ENCODE measurements at places on chromosomes 3 and 15.

- no peak for DNase-seq
Measured at GRCh38 chr3:131348911-131349310, 32.7 kb upstream of the NUDT16 start.

- DNase-seq, result no peak
Measured at GRCh38 chr3:187073581-187074098, 65.7 kb downstream of the RPL39L start.

DNA sequence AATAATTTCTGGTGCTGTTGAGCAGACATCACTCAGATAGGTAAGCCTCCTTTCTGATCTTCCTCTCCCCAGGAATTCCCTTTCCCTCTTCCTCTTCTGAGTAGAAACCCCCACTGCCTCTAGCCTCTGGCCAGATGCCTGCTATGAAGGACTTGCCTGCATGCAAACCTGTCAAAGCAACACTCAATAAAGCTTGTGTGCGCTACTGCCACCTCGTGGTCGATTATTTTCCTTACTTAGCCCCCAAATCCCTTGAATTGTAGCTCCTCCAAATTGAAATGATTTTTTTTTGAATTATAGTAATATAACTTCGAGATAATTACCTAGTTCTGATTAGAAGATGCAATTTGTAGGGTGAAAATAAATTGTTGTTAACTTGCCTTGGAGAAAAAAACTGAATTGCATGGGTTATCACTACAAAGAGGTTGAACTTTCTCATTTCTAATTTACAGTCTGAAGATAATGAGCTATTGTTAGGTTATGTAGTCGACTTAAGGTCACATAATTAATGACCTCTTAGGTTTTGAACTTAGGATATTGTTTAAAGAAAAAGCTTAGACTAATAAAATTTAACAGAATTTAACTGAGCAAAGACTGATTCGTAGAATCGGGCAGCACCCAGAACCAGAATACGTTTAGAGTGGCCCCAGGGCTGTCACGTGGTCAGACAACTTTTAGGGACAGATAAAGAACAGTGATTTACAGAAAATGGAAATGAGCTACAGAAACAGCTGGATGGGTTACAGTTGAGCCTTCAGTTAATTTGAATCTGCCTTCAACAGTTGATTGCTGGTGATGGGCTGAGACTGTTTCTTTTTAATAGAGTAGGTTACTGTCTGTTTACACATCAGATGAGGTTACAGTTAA, 269.3 kb downstream of the ARPP21 start:
- peak; percentile 68 for DNase-seq

GRCh38 chr3:111285694-111286093, 214.1 kb downstream of the NECTIN3 start:
- no peak for DNase-seq

GRCh38 chr3:39343076-39343717, 13.7 kb downstream of the CCR8 start:
- DNase-seq, result no peak

DNA sequence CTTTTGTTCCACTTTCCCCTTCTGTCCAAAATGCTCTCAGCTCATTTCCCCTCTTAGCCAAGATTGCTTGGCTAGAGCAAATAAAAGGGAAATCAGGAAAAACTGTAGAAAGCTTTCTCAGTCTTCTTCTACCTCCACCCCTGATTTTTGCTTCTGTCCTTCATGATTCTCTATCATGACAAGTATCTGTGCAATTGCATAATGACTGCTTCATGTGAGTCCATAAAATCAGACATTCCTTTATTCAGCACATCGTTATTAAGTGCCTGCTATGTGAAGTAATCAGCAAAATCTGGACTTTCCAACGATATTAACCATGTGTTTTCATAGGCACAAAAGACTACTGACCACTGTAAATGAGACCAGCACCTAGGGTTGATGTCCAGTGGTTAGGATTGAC, 321.5 kb upstream of the CBLB start:
- DNase-seq, result no peak

DNA sequence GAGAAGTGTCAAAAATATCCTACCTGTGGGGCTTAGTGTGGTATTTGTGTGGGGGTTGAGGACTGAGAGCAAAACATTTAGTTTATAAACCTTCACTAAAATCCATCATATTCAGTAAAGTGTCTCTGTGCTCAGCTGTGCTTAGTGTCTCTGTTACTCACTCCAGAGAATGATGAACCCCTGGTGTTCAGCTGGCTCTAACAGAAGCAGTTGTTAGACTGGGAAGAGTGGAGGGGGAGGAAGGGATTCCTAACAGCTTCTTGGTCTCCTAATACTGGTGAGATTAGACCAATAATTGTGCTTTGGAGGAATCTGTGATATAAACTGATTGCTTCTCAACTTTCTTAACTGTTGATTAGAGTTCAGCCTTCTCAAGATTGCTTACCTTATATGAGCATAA, 1123.5 kb downstream of the ROBO2 start:
- DNase-seq, result no peak

DNA sequence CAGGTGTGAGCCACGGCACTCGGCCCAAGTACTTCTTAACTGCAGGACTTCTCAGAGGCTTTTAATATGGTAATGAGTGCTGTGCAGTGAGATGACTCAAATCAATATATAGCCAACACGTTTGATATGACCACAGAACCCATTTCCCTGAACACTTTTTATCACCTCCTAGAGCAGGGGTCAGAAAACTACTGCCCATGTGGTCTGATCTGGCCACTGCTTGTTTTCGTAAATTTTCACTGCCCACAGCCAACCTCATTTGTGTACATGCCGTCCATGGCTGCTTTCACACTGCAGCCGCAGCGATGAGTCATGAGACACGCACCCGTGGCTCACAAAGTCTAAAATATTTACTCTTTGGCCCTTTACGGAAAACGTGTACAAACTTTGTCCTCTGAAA, 179.2 kb downstream of the RORA start:
- DNase-seq, result no peak

DNA sequence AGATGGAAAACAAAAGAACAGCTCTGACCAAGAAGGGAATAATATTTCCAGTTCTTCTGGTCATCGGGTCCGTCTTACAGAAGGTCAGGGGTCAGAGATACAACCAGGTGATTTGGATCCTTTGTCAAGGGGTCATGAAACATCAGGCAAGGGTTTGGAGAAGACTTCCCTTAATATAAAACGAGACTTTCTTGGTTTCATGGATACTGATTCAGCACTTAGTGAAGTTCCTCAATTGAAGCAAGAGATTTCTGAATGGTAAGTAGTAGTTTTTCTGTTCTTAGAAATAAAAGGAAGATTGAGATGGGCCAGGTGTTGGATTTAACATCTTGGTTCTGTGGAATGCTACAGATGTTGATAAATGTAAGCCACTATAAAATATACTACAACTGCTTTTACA, 9.5 kb downstream of the MGA start:
- DNase-seq, result no peak

DNA sequence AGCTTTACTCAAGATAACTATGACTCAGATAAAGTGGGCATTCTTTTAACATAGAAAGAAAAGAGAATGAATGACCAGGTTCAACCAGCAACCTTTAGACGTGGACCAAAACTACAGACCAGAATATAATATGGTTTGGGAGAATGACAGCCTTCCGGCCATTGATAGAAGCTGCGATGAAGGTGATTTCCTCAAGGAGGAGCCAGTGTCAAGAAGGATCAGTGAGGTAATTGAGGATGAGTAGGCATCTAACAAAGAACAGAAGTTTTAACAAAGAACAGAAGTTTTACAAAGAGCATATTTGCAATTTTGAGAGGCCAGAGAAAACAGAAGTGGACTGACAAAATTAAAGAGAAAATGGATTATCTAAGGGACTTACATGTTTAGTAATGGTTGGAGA, 289.0 kb upstream of the AGTR1 start:
- DNase-seq, result no peak

DNA sequence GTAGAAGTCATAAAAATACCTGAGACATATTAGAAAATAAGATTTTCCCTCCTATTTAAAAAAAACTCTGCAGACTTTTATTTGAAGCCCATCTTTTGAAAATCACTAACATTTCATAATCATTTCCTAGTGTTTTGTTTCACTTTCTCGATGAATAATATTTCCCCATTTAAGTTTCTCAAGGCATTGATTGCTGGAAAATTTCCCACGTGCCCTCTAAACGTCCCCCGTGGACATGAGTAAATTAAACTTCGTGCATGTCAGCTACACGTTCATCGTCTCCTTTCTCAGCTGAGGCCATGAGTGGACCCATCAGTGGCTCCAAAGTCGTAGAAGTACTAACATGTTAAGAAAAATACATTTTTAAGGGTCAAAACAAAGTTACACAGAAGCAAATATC, 2.0 kb upstream of the TM2D3 start:
- DNase-seq, result no peak

DNA sequence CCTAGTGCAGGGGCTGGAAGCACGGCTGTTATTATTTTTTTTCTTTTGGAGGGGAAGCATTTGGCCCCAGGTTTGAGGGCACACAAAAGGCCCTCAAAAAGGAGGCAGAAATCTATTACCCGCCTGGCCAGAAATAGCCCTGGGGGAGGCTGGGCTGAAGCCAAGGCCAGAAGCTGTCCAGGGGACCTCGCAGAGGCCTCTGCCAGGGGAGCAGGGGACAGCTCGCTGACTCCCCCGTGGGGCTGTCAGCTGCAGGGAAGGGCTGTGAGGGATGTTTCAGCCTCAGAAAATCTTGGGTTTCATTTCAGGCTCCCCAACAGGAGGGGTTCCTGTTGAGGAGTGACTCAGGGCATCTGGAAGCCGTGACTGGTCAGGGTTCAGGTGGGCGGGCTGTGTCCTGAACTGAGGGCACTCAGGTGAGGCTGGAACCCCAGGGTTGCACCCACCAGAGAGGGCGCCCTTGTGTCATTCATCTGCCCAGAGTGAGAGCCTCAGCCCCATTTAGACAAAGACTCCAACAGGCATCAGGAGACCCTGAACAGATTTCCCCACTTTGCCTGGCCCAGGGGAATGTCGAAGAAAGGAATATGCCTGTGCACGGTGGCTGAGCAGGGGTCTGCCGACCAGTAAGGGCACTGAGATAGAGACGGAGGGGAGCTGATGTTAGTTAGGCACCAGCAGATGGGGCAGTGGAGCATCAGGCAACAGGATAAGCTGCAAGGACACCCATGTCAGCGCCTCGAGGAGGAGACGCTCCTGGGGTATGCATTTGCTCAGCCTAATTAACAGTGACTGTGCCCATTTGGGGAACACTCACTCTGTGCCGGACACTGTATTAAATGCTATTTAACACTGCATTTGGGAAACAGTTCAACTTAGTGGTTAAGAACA, 43.5 kb upstream of the SLC6A11 start:
- no peak for DNase-seq

GRCh38 chr3:24725514-24726255, 231.0 kb upstream of the THRB start:
- no peak for DNase-seq

DNA sequence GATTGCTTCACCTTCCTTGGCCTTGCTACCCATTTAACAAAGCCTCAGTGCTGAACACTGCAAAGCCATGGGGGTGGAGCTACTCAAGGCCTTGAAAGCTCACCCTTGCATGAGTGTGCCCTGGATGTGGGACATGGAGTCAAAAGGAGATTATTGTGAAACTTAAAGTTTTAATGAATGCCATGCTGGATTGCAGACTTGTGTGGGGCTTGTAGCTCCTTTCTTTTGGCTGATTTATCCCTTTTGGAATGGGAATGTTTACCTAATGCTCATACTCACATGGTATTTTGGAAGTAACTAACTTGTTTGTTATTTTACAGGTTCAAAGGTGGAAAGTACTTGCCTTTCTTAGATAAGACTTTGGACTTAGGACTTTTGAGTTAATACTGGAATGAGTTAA, 538.5 kb upstream of the NECTIN3 start:
- DNase-seq, result no peak

GRCh38 chr3:68973639-68974038, 39.8 kb downstream of the EOGT start:
- no peak for DNase-seq

DNA sequence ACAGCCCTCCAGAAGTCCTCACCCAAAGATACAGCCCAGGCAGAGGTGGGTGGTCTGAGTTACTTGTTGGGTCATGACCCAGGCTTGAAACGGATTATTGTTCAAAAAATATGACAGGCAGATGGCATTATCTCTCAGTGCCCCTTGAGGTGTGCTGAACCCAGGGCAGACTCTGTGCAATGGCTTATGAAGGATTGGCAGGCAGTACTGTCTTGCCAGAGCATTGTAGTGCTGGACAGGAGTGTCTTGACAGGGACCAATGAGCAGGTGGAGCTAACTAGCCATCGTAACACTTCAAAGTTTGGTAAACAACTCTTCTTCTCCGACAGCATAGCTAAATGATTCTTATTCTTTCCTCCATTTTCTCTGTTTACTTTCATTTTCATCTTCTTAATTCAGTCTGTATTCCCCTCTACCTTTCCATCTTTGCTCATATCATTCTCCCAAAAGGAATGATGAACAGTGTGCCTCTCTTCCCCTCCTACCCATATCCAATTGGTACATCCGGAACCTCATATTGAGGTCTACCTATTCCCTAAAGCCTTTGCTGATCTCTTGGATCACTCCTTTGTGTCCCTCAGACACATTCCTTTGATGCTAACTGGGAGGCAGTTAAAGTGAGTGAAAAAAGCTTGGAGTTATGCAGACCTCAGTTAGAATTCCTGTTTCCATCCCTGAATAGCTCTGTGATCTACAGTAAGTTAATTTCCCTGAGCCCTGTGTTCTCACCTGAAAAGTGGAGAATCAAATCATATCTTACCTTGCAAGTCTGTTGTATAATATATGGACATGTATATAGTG, 2.6 kb upstream of the IL20RB start:
- DNase-seq, result no peak

DNA sequence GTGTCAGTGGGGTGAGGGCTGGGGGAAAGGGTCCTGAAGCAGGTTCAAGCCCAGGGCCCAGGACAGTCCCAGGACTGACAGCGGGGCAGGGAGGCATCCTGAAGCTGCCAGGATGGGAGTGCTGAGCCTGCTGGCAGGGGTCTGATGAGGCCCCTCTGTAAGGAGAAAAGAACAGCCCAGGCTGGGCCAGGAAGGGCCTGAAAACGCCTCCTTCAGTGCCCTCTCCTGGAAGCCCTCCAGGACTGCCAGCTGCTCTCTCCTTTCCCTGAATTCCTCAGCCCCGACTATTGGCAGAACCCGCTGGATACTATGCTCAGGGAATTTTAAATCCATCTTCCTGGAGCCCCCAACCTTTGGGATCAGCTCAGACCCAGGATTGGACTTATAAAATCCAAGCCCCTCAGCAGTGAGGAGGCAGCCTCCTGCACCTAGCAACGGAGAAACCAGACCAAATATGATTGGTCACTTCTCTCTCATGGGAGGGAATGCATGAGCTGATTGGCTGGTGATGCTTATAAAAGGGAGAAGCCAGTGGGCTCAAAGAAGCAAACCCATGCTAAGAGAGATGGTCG, 203.5 kb upstream of the LINGO1 start:
- DNase-seq, result no peak

DNA sequence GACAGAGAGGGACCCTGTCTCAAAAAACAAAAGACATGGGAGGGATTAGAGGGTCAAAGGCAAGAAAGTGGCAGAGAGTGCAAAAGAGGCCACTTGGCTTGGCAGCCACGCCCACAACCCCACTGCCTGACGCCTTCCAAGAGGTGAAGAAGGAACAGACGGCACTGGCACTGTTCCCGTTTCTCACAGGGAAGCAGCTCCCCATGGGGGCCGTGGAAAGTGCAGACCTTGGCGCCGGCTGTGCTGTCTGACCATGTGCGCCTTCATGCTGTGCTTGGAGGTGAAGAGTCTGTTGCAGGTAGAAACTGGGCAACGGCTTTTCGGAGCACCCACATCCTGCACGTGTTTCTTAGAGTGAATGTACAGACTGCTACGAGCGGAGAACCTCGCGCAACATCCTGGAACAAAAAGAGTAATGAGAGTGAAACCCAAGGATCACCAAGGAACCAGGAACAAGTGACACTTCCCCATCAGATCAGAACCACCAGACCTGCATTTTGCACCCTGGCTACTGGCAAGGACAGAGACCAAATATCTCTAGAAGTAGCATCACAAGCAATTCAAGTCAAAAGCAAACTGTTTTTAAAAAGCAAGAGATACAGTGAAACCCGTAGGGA, 9.7 kb downstream of the ZXDC start:
- DNase-seq, result no peak
